ENCODE measurements at places on chromosomes 2 and 18.
A peak's percentile ranks its signal among the peaks of the same experiment; 100 is the strongest.

DNA sequence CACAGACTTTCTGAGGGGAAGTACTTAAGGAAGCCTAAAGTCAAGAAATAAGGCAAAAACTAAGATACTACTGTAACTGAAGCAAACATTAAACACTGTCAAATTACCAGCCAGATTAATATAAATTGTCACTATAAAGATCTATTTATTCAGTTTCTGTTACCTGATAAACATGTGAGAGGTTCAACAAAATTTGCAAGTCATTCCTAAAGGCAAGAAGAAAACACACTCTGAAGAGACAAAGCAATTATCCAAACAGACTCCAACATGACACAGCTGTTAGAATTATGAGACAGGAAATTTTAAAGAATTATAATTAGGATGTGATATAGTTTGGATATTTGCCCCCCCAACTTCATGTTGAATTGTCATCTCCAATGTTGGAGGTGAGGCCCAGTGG, 140.4 kb upstream of the COL3A1 start:
- no peak for DNase-seq

DNA sequence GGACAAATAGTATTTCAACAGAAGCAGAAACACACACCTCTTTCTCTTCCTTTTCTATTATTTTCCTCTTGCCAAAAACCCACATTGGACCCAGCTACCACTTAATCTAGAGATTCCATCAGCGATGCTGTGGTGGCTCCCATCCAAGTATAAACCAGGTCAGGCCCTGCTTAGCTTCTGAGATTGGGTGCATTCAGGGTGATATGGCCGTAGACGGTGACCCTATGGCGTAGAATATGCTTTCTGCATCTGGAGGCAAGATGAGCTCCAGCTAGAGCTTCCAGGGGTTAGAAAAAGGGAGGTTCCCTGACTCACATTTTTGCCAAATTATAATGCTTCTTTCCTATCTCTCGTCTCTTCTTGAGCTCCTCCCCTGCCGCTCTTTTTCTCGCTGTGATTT, 66.5 kb downstream of the TNP1 start:
- DNase-seq: no peak

DNA sequence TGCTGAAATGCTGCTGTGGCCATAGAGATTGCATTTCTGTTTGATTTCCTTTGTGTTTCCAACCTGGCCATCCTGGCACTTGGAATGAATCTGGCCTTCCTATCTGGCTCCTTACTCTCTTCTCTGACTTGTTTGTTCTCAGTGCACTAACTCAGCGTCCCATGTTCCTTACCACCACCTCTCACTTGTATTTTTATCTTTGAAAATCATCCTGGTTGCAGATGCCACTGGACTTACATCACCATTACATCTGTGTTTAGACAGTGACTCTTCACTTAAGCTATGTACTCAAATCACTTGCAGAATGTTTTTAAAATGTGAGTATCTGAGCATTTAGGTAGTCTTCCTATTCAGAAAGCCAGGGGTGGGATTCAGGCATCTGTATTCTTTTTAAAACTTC, 239.5 kb downstream of the WDR7 start:
- DNase-seq: no peak

- DNase-seq: no peak
Observed at GRCh38 chr2:100416397-100416934, 1.0 kb downstream of the CHST10 start.

DNA sequence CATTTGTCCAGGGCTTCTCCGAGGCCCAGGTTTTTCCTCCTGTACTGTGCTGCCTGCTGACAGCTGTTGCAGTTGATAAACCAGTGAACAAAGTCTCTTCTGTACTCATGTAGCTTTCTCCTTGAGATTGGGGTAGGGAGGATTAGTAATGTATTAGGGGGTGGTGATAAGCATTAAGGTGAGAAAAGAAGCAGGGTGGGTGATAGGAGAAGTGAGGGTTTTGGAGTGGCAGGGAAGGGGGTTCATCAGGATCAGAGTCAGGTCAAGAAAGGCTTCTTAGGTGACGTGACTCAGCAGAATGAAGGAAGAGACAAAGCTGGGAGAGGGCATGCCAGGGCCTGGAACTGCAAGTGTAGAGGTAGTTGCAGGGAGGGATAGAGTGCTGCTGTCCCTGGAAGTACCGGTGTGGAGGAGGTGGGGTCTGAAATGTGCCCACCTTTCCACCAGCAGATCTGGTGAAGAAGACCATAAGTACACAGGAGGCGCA, 48.7 kb downstream of the PKP4 start:
- DNase-seq: no peak

- no peak for DNase-seq
Observed at GRCh38 chr2:180890781-180891180, 89.6 kb upstream of the UBE2E3 start.

DNA sequence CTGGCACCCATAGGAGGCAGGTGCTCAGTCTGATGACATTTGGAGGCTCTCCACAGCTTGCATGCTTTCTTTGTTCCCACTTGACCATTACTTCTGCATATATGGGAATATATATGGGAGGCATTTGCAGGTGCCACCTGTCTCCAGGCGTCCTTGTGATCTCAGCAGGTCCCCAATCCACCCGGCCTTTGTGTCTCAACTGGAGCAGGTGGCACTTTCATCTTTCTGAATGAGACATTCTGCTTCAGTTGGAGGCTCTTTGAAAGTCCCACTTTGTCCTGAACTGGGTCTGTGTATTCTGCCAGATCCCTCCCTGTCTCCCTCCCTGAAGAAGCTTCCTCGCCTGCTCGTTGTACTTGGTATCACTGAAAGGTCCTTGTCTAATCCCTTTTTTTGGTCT, 318.1 kb upstream of the EPAS1 start:
- no peak for DNase-seq

GRCh38 chr18:75210274-75211001, at the start of gene TSHZ1:
TSHZ1 (plus strand) TSS chr18:75210797; CDS start chr18:75211877, 1,080 bp downstream.
- peak; percentile 54 for DNase-seq

GRCh38 chr2:216792222-216793021, 67.4 kb downstream of the TNP1 start:
- DNase-seq: no peak

GRCh38 chr2:111042772-111043771, 77.6 kb upstream of the BCL2L11 start:
- DNase-seq: no peak
